ENCODE measurements at places on chromosomes 3 and 15.

DNA sequence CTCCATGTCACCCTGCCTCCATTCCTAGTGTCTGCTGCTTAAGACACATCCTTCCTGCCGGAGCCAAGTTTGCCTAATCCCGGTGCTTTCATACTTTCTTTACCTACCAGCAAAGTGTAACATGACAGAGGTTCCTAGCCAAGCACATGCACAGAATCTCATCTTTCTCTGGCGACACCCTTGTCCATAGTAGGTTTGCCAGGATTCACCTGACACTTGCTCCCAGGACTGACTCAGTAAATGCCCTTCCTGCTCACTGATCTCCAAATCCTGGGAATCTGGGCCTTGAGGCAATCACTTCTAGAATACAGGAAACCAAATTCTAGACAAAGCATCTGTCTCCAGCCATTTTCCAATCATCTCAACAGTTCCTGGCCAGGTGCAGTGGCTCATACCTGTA is 10.2 kb upstream of the NR2E3 start:
- no peak for DNase-seq

DNA sequence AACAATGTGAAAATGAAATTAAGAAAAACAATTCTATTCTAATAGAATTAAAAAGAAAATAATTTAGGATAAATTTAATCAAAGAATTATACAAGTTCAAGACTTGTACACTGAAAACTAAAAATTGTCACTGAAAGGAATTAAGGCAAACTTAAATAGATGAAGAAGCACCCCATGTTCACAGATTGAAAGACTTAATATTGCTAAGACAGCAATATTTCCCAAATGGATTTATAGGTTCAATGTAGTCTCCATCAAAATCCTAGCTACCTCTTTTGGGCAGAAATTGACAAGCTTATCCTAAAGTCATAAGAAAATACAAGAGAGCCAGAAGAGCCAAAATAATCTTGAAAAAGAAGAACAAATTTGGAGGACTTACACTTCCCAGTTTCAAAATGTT is 53.5 kb upstream of the UBE3A start:
- DNase-seq, result no peak

DNA sequence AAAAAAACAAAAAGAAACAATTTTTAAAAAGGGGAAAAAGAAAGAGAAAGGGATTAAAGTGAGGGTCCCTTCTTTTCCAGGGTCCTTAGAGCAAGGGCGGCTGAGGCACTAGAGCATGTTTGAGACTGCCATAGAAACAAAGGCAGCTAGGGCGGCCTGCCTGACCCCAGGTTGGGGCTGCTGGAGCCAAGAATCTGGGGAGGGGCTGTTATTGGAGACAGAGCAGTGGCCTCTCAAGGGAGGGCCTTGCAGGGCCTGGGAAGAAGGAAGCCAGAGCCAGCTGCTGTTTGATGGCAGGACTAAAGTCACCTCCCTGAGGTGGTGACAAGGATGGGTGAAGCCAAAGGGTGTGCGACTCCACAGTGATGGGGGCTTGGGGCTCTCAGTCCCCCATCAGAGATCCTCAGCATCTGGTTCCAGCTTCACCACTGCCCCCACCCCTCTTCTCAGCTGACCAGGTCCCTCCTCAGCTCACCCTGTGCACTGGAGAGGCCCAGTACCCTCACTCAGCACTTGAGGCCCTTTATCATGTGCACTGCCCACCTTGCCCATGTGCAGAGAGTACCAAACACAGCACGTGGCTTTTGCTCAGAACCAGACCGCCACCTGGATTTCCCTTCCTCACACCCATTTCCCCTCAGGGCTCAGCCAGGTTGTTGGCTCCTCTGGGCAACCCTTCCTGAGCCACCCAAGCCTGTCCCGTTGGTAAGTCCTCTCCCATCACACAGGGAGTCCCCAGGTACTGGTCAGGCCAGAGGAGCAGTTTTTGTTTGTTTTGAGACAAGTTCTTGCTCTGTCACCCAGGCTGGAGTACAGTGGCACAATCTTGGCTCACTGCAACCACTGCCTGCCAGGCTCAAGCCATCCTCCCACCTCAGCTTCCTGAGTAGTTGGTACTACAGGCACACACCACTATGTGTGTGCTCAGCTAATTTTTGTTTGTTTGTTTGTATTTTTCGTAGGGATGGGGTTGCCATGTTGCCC is 1.7 kb downstream of the TMEM89 start:
- DNase-seq, result no peak

GRCh38 chr3:64987726-64988125 is 299.9 kb upstream of the ADAMTS9 start:
- DNase-seq, result no peak

GRCh38 chr3:28699283-28699682 is 350.7 kb upstream of the AZI2 start:
- no peak for DNase-seq

- no peak for DNase-seq
These were observed 52.1 kb upstream of the IQSEC1 start for GRCh38 chr3:13125092-13126015.
